ENCODE measurements at places on chromosomes 2 and 18.

DNA sequence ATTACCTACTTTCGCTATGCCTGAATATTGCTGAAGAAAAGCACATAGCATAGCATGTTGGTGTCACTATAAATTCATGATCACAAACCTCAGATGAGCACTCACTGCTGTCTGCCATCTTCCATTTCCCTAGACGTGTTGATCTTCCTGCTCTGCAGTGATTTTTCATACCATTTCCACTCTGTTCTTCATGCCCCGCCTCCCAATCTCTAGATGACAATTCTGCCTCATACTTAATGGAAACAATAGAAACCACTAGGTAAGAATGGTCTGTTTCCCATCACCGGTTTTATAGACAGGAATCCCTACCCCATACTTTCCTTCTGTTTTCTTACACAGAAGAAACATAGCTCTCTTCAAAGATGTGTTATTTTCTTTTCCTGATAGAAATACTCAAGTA is 63.8 kb downstream of the PIK3C3 start:
- DNase-seq = no peak

- no peak for DNase-seq
Measured at GRCh38 chr2:152648336-152648735, 68.9 kb downstream of the PRPF40A start.

DNA sequence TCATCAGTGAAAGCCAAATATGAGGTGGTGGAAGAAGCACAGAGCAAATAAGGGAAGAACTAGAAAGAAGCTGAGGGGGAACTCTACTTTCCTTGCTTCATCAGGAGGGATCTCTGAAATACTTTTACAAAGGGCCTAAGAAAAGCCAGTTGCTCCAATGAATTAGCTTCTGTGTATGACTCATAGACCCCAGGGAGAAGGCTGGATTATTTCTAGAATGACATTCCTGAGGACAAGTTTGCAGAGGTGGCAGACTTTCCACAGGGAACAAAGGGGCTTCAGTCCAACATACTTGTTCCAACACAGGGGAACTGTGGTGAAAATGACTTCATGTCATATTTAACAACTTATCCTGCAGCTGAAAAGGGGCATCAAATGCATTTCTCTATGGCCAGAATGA is 29.0 kb downstream of the DOK1 start:
- DNase-seq = no peak

- DNase-seq = no peak
Measured at GRCh38 chr2:101930019-101930418, 61.7 kb upstream of the IL1R2 start.

- no peak for DNase-seq
Measured at GRCh38 chr2:121483021-121483420, 47.7 kb upstream of the RNU4ATAC start.

All from stimulated activated CD8-positive, alpha-beta memory T cell treated with anti-CD3 and anti-CD28 coated beads, Interleukin-7, amount 100 ng/mL, for 1 hour (primary cell).